ENCODE measurements at places on chromosomes 4 and X.

- ATAC-seq, result no peak
Measured at GRCh38 chr4:114595207-114595606, 3.4 kb upstream of the UGT8 start.

DNA sequence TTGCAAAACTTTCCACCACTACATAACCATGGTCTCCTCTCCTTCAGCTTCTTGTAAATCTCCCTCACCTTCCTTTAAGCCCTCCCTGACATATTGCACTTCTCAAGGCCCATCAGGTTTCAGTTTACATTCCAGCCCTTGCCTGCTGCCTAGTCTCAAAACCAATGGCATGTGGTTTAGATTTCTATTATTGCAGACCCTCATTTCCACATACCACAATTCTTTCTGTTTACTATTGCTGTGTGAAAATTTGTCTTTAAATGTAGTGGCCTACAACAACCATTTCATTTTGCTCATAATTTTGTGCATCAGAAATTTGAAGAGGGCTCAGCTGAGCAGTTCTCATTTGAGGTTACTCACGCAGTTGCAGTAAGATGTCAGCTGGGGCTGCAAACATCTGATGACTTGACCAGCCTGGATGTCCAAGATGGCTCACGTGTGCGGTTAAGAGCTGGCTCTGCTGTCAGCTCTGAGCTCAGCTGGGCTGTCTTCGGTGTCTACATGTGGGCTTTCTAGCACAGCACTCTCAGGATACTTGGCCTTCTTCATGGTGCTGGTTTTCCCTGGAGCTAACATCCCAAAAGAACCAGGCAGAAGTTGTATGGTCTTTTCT, 29.9 kb upstream of the SOD3 start:
- ATAC-seq, result no peak

DNA sequence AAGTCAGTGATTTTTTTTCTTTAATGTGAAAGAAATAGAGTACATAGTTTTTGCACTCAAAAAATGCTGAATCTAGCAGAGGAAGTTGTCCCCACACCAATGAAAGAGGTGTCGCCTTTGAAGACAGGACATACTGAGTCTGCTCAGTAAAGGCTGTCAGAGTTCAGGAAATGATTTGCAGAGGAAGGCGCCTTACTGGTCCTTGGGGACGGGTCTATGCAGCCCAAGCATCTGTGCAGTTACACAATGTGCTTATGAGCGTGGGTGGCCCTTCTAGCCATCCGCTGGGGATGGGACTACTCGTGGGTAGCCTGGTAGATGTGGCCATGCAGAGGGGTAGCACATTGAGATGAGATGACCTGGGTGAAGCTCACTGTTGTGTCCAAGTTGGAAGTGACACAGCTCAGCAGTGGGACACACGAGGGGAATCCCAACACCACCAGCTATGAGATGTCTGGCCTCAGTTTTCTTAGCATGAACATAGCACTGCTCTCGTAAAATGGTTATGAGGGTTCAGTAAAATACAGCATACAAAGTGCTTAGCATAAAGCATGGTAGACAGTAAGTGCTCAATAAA, 116.5 kb upstream of the RBPJ start:
- no peak for ATAC-seq

- ATAC-seq, result no peak
Measured at GRCh38 chr4:56531149-56531770, 25.7 kb downstream of the ARL9 start.
